ENCODE measurements at places on chromosomes 2 and 18. TPM values are rescaled to one million over a fixed set of nuclear protein-coding genes. Genes with fewer than 3 reads are reported as not detected.

CNDP1 gene
- not detected for total RNA-seq

MAIP1 gene
- 14.5 TPM for total RNA-seq

TMEM17 gene
- not detected for total RNA-seq

ARHGAP15 gene
- total RNA-seq, result 179 TPM

CHN1 gene
- 1.4 TPM for total RNA-seq

ANKRD30BL gene
- total RNA-seq, result not detected

FHOD3 gene
- not detected for total RNA-seq

TRIM43 gene
- total RNA-seq, result not detected

KLF11 gene
- total RNA-seq, result 47.2 TPM

VIT gene
- not detected for total RNA-seq

UGT1A4 gene
- not detected for total RNA-seq

CERKL gene
- not detected for total RNA-seq

RAPH1 gene
- total RNA-seq, result 5.5 TPM

SOWAHC gene
- total RNA-seq, result 0.94 TPM

STPG4 gene
- total RNA-seq, result 0.73 TPM

GREB1L gene
- not detected for total RNA-seq

REG1B gene
- not detected for total RNA-seq

GNAL gene
- total RNA-seq, result 0.94 TPM

PRKD3 gene
- 36.2 TPM for total RNA-seq

INPP5D gene
- 232 TPM for total RNA-seq

COL3A1 gene
- not detected for total RNA-seq

CDH19 gene
- total RNA-seq, result not detected

CRYGD gene
- total RNA-seq, result not detected

IL37 gene
- not detected for total RNA-seq

FAM161A gene
- total RNA-seq, result 4.7 TPM

Data from naive thymus-derived CD4-positive, alpha-beta T cell (primary cell).